ENCODE measurements at places on chromosomes 11 and 22.

DNA sequence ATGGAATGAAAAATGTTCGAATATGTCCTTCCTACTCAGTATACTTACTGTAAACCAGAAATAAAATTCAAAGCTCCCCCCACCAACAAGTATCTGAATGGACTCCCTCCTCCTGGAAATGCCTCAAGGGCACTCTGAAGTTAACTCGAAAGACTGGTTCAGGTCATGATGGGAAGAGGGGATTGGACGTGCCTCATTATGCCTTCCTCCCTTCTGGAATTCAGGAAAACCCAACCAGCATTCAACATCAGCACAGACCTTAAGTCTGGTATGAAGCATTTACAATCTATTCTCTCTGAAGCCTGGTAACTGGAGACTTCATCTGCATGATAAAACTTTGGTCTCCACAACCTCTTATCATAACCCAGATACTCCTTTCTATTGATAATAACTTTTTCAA is 428.3 kb upstream of the RAG2 start:
- no peak for DNase-seq

GRCh38 chr22:45686004-45686403 is 14.4 kb downstream of the ATXN10 start:
- DNase-seq = no peak

GRCh38 chr11:33533386-33534052 is 167.1 kb downstream of the C11orf91 start:
- no peak for DNase-seq

GRCh38 chr22:46696229-46696518 is 41.9 kb downstream of the CERK start:
- no peak for DNase-seq

DNA sequence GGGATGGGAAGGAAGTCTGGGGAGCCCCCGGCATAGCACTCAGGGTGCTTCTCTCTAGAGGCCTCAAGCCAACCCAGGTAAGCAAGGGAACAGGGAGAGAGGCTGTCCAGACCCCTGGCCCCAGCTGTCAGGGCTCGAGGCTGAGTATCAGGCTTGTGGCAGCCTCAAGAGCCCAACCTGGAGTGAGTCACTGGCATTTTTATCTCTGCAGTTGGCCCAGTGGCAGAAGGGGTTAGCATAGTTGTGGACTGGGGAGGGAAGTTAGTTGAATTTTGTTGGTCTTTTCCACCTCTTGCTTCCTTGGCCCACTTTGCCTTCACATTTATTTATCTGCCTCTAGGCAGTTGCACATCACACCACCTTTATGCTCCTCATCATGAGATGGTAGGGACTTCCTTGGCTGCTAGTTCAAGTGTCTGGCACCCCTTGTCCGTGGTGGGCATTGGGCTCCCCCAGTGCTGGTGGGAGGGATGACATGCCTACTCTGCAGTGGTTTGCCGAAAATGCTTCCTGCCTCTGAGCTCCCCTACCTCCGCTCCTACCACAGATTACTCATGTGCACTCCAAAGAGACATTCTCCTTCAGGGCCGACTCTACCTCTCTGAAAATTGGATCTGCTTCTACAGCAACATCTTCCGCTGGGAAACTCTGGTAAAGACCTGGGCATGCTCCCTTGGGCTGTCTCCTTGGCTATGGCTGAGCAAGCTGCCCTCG is 60.1 kb downstream of the SCN3B start:
- no peak for DNase-seq

- no peak for DNase-seq
Observed at GRCh38 chr22:44632541-44633396, 69.2 kb upstream of the PRR5 start.

DNA sequence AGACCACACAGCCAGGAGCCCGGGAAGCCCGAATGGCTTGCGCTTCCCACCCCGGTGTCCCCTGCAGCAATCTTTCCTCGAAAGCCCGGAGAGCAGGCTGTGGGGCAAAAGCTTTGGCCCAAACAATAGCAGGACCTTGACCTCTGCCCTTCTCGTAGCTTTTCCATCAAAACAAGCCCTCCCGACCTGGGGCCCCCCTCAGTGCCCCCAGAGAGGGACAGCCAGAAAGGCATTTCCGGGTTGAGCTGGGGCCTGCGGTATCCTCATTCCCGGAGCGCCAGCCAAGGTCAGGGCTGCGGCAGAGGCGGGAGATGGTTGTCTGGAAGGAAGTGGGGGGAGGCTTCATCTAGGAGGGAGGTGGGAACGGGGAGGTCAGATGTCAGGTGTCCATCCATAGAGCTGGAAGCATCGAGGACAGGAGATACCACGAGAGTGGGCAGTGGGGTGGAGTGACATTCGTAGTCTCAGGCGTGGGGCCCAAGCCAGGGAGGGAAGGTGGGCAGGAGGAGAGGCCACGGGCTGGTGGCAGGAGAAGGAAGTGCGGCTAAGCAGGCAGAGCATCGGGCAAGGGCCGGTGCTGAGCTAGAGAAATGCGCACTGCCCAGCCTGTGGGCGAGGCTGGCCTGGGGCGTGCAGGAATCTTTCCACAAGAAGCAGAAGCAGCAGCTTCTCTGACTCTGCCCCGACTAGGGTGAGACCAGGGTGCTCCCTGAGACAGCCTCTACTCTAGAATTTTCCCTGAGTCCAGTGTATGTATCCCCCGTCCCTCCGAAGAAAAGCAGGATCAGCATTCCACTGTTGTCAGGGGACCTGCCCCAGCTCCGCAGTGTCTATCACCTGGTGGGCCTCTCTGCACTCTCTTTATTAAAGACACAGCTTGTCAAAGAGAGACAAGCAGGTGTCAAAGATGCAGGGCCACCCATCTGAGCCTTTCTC is 14.3 kb downstream of the PDGFB start:
- no peak for DNase-seq

GRCh38 chr22:48618326-48618725 is 1209.3 kb downstream of the BRD1 start:
- no peak for DNase-seq

GRCh38 chr11:8698917-8699441 is 16.4 kb downstream of the RPL27A start:
- no peak for DNase-seq

DNA sequence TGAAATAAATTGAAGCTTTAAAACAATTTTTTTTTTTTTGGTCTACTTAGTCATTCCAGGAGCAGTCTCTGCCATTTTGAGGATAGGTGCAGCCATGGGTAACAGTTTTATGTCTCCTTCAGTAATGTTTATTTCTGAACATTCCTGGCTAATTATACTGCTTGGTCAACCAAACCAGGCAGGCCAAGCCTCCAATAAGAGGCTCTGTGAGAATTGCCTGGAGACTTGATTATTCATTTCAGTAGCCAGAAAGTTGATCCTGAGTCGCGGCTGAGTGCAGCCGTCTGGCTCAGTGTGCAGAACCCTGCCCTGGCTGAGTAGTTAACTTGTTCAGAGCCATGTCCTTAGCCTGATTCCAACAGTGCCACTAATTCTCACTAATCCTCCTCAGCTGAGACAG is 364.0 kb upstream of the FAT3 start:
- peak; percentile 93 for DNase-seq

- DNase-seq = no peak
Observed at GRCh38 chr11:75526192-75526541, 426 bp upstream of the GDPD5 start.

- no peak for DNase-seq
Observed at GRCh38 chr22:33389936-33390335, 331.8 kb upstream of the SYN3 start.

GRCh38 chr11:95708681-95709080 is 80.9 kb downstream of the FAM76B start:
- DNase-seq = no peak

DNA sequence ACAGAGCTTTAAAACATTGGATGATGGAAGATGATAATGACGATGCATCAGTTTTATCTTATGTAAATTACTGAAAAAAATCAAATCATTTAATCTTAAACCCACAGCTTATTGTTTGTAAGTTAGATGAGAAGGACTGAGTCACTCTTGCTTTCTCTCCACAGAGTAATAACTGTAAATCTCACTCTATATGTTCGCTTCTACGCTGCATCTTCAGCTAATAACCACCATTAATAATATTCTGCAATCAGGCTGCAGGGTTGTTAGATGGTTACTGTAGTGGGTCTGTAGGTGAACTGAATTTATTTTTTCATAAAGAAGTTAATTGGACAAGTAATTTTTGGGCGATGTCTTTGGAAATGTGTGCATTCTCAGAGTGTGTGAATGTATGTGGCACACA is 260.0 kb downstream of the FAT3 start:
- no peak for DNase-seq

DNA sequence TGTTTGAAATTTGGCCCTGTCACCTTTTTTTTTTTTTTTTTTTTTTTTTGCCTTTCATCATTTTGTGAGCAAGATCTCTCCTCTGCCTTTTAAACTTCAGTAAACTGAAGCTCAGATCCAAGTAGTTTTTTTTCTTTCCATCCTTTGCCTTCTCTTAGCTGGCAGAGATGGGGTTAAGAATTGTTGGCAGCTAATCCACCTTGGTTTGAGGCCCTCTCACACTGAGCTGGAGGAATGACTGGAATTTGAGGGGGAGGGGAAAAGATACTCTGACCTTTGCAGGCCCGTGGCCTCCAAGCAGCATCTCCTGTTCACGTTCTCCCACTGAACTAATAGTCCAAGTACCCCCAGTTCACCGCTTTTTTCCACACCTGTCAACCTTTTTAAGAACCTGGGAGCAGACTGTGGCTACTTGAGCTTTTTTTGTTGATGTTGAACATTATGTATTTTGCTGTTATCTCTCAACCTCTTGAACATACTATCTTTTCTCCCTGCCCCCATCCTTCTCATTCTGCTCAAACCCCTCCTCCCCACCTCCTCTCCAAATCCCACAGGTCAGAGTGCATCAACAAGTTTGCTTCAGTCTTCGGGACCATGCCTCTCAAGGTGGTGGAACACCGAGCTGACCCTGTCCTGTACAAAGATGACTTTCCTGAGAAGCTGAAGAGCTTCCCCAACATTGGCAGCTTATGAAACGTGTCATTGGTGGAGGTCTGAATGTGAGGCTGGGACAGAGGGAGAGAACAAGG is 66.2 kb downstream of the ALX4 start:
- DNase-seq = peak; percentile 45

- DNase-seq = no peak
Observed at GRCh38 chr11:116547571-116547970, 225.2 kb downstream of the BUD13 start.

DNA sequence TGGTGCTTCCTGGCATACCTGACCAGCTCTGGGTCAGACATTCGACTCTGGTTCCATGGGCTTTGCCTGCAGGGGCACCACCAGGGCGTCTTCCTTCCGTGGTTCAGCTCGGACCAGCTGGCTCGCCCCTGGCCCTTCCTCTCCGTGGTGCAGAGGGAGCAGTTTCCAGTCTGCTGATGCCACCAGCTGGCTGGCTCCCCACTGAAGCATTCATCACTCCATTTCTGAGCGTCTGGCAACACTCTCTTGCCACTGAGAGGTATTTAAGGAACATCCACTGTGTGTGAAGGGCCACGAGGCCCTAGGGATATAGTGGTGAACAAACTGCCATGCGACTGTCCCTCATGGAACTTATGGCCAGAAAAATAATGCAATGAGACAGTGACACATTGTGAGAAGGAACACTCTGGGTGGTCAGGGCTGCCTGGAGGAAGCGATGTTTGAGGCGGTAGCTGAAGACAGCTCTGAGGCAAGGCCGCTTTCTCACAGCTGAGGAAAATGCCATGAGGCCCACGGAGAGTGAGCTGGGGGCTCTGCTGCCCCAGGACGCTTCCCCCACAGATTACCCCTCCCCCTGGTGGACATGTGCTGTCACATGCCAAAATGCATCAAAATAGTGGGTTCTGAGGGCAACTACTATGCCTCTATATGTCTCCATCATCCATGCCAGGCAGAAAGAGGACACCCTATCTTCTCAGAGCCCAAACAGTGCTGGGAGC is 44.9 kb upstream of the ARFGAP3 start:
- no peak for DNase-seq

GRCh38 chr11:16312233-16312765 is 44.0 kb downstream of the SOX6 start:
- DNase-seq = no peak

- DNase-seq = no peak
Observed at GRCh38 chr11:69105461-69106030, 50.2 kb upstream of the SMIM38 start.

DNA sequence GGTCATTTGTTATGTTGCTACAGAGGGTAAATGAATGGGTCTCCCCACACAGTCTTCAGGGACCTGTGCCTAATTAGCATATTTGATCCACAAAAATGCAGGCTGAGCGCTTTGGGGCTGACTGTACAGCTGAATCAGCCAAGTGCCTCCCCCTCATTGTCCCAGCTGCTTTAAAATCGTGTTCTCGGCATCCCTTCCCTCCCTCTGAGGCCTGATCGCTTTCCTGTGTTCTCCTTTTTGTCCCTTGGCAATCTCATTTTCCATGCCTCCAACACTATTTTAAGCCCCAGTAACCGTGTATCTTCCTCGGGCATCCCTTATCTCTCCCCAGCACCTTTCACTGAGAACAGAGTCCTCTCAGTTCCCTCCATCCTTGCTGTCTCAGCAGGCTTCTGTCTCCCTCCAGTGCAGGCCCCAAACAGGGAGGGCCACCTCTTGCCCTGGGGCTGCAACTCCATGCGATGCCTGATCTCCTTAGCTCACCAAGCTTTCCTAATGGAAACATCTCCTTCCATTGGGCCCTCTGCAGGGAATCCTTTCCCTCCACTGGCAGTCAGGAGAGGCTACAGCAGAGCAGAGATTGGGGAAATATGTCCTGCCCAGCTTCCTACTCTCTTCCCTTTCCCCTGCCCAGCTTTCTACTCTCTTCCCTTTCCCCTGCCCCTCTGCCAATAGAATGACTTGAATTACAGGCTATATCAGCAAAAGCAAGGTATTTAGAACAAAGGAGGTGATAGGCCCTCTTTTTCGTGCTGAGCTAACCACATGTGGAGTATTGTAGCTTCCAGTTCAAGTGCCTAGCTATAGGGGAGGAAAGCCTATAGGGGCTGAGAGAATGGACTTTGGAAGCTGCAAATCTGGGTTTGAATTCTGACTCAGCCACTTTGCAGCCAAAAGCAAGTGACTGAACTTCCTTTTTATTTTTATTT is 13.8 kb downstream of the UQCR10 start:
- no peak for DNase-seq

DNA sequence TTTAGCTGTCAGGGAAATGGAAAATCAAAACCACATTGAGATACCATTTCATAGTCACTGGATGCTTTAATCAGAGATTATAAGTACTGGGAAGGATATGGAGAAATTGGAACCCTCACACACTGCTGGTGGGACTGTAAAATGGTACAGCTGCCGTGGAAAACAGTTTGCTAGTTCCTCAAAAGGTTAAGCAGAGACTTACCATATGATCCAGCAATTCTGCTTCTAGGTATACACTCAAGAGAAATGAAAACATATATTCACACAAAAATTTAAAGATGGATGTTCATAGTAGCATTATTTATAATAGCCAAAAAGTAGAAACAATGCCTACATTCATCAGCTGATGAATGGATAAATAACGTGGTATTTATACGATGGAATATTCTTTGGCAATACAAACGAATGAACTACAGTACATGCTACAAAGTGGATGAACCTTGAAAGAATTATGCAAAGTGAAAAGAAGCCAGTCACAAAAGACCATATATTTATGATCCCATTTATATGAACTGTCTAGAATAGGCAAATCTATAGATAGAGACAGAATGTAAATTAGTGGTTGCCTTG is 23.0 kb downstream of the RNF121 start:
- no peak for DNase-seq
